GM04504 (cell line): ENCODE measurements at places on chromosomes 2 and 18.

GRCh38 chr2:140601342-140601741 lies 1529.5 kb downstream of the LRP1B start:
- DNase-seq, result no peak

GRCh38 chr2:85772841-85773491 lies 19.2 kb downstream of the ATOH8 start:
- DNase-seq, result no peak

- no peak for DNase-seq
Observed at GRCh38 chr2:162258169-162258568, 14.9 kb upstream of the FAP start.

- DNase-seq, result no peak
Observed at GRCh38 chr2:71558300-71559051, 105.1 kb downstream of the DYSF start.

DNA sequence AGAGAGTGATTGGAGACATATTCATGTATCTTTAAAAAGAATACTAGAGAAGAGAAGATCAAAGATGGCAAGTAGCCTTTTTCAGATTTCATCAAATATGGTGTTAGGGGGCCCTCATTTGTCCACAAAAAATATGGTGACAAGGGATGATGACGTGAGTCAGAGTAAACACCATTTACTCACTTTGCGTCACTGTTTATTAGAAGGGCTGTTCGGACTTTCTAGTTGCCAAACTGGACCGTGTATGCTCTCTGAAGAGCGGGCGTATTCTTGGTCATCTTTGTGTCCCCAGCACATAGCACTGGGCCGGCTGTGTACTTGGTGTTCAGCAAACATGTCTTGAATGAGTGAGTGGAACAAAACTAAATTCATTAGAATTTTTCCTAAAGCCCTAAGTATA lies 37.5 kb downstream of the TTC39C start:
- DNase-seq, result no peak

GRCh38 chr2:194060269-194060668 lies 1596.8 kb upstream of the SLC39A10 start:
- no peak for DNase-seq

DNA sequence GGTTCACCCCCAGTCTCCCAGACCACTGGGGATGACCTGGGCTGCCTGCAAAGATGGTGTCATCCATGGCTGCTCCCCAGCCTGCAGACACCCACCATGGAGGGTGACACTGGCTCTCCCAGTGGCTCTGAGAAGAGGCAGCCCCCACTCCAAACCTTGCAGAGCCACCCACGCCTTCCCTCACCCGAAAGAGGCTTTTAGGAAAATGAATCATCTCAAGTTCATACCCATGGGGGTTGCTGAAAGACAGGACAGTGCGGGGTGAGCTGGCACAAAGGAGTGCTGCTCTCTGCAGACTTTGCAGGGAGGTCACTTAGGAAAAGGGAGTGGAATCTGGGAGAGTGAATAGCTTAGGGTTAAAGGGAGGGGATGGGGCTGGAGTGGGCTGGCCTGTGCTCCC lies 36.4 kb downstream of the MPHOSPH10 start:
- DNase-seq, result no peak

DNA sequence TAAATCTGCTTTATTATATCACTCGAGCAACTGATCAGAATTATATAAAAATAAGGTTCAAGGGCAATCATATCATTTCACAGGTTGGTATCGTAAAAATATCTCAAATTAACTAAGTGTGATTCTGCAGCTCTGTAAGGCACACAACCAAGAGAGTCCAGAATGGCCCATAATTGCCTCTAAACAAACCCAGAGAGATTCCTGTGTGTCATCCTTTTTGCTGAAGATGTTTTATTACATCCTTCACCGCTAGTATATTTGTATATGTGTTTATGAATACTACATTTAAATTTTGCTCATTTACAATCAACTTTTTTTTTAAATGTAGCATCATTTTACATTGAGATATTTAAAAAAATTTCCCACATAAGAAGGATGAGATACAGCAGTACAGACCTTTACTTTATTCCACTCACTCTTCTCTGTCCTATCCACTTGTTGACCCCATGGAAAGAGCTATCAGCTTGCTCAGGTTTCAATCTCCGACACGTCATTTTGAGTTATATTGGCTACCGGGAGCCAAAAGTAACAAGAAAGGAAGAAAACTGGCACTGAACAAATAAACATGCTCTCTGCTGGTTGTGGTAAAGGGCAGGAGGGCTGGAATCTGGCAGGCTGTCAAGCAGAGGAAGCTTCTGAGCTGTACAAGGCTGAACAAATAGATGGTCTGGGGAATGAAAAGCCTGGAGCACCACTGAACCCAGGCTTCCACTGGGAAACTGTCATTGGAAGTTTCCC lies 23.1 kb downstream of the PLA2R1 start:
- no peak for DNase-seq

- no peak for DNase-seq
Observed at GRCh38 chr2:138716183-138716582, 64.0 kb downstream of the NXPH2 start.

DNA sequence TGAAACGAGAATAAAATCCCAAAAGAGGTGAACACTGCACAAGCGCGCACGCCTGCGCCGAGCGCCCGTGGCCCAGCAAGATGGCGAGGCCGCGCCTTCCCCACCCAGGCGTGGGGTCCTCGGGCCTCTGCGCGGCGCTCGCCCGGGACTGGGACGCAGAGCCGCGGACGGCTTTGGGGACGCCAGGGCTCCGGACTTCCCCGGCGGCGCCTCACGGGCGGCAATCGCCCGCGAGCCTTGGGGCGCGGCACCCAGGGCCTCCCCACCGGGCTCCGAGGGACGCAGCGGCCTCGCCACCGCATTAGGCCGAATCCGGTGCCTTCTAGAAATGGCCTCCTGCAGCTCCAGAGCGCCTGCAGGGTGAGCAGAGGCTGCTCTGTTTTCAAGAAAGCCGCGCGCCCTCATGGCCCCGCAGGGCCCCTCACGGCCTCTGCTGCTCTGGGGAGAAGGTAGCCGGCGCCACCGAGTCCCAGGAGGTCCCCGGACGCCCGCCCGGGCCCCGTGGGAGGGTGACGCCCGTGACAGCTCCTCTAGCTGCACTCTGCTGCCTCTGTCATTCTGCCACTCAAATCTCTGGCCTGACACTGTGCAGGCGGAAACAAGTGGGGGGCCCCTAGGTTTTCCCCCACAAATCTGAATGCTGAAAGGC lies 35.9 kb upstream of the POMC start:
- DNase-seq, result no peak
